ENCODE measurements at places on chromosomes 3 and 15. TPM values are rescaled to one million over a fixed set of nuclear protein-coding genes. Genes with fewer than 3 reads are reported as not detected.

- DNase-seq, result no peak
Observed at GRCh38 chr3:97121386-97121785, 307.0 kb downstream of the EPHA6 start.

- DNase-seq, result peak; percentile 67
Observed at GRCh38 chr15:73727330-73727976, 25.7 kb downstream of the INSYN1 start.

DNA sequence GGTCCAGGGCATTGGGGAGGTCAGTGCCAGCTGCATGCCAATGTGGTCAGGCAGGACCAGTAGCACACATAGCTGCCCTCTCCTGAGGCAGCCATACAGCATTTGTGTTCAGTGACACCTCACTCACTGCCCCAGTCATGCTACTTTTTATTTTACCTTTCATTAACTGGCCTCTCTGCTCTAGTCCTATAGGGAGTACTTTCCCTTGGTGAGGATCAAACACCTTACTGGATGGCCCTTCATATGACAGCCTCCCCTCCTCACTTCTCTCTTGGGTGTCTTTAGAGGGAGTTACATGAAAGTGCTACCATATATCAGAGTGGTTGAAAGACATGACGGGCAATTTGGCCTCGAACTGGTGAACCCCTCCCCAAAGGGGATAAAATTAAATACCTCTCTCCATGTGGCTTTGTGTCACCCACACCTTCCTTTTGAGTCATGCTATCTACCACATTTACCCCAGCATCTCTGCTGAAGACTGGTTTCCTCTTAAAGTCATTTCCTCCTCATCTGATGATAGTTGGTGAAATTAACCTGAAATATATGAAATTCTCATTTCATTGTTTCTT lies 17.6 kb downstream of the RLBP1 start:
- DNase-seq, result no peak

DNA sequence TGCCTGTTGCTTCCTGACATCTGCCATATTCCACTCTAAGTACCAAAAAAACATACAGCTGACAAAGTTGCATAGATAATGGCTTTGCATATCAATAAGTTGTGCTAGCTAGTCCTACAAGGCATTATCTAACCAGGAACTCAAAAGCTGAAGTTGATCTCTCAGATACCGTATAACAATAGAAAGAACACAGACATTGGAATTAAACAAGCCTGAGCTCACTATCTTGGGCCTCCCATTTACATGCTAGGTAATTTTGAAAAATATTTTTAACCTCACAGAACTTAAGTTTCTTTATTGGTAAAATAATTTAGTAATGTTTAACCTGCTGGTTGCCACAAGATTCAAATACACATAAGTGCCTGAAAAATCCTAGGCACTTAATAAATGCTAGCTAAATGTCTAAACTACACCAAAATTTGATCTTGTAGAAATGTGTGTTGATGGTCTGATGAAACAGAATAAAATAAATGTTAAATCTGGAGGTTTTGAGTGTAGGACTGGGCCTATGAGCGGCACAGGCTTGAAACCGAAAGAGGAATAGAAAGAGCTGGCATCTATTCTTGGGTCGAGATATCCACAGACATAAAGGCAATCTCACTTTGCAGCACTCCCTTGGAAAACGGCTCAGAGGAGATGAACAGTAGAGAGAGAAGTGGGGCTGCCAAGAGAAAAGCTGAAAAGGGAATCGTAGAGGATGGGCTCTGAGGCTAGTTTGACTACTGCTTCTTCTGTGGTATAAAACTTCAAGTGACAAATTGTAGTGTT lies 29.9 kb upstream of the TTC14 start:
- no peak for DNase-seq

- no peak for DNase-seq
Observed at GRCh38 chr3:174376346-174376745, 482.8 kb upstream of the NAALADL2 start.

- no peak for DNase-seq
Observed at GRCh38 chr3:126607214-126607908, 47.6 kb downstream of the TXNRD3 start.

GRCh38 chr15:36008719-36009118 lies 462.8 kb upstream of the DPH6 start:
- DNase-seq, result no peak

The CPNE9 gene
- not detected for total RNA-seq

The SST gene
- not detected for total RNA-seq

The TIPIN gene
- 4.0 TPM for total RNA-seq

The SMAD6 gene
- total RNA-seq, result 14.9 TPM
